ENCODE measurements at places on chromosomes 5 and 9. TPM values are rescaled to one million over a fixed set of nuclear protein-coding genes. Genes with fewer than 3 reads are reported as not detected.
A peak's percentile ranks its signal among the peaks of the same experiment; 100 is the strongest.

- DNase-seq: no peak
These were observed 10.8 kb downstream of the TRIM32 start for GRCh38 chr9:116697887-116698286.

DNA sequence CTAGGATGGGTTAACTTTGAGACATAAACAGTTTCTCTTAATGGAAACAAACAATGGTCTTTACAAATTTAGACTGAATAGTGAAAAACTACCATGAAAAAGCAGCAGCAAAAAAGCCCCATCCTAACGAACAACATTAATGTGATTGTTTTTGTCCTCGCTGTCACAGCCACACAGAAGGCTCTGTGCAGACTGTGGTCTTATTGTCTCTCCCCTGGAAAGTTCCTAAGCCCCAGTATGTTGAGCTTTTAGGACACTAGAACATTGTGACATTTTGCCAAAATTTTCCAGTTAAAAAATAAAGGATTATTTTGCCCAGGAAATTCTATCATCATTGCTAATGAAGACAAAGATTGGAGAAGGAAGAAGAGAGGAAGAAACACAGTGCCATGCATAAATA, 12.6 kb upstream of the SOWAHA start:
- DNase-seq: no peak

GRCh38 chr9:11702548-11702947, 990.6 kb upstream of the TYRP1 start:
- no peak for DNase-seq

DNA sequence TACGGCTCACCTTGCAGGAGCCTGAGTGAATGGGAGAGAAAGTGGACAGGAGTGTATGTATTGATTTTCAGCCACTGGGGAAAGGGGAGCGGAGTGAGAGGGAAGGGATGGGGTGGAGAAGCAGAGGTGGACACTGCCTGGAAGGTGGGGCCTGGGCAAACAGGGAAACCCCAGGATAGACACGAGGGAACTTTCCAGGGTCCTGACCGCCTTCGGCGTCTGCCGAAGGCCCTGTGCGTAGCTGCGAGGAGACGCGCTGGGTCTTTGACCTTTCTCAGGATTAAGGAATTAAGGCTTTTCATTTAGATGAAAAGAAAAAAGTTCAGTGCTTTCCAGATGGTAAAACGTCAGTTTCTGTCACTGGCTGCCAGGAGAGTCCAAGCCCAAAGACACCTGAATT, 134.6 kb upstream of the RAPGEF1 start:
- no peak for DNase-seq

Gene SPATA31C1
- 1.4 TPM for total RNA-seq

DNA sequence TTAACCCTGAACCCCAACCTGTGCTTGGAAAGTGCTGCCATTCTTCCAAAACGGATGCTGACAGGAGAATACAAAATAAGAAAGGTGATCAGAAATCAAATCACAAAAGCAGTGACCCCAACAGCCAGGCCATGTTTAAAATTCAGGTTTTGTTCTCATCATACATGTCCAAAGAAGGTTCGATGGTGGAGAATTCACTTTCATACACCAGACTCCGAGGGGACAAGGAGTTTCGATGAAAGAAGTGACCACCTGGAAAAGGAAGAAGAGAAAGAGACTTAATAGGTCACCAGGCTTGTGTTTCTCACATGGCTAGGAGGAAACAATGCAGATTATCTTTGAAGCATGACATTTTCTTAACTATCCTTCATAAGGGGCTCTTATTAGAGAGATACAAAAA, 12.5 kb upstream of the TBC1D9B start:
- DNase-seq: no peak

GRCh38 chr9:32385152-32385884, 875 bp downstream of the ACO1 start:
- no peak for DNase-seq

GRCh38 chr5:1410156-1411014, 34.9 kb downstream of the SLC6A3 start:
- no peak for DNase-seq

GRCh38 chr9:81543695-81544094, 145.7 kb downstream of the TLE1 start:
- DNase-seq: no peak

GRCh38 chr5:35777358-35778087, 79.2 kb upstream of the IL7R start:
- DNase-seq: peak; percentile 67

DNA sequence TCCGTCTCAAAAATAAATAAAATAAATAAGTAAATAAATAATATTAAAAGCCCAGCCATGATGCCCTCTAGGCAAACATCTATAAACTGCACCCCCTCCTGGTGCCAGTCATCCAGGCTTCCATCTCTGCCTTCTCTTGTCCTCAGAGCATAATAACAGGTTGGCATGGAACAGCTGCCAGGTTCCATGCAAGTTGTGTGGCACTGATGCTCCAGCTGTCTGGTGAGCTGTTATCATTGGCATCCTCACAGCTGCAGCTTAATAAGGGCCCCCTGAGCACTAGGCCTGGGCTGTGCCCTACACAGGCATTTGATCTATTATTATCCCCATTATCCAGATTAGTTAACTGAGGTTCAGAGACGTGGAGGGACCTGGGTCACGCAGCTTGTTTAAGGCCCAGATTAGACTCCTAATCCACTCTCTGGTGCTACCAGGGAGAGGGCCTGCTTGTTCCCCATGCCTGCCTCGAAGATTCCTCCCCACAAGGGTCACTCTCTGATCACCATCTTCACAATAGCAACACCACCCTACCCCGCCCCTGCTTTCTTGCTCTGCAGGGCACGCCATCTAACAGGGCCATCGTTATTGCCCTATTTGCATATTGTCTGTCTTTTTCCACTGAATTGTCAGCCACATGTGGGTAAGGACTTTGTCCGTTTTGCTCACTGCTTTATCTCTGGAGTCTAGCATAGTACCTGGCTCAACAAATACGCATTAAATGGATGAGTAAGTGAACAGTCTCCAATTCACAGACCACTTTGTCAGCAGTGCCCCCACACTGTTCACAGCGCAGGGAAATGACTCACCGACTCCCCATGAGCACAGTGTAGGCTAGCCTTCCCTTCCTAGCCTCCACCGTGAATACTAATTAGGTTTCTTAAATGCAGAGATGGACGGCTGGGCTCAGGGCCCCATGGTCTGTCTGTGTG, 1.5 kb upstream of the DNM1 start:
- no peak for DNase-seq

Gene SCGB3A2
- not detected for total RNA-seq

- no peak for DNase-seq
These were observed 58.1 kb downstream of the RFX3 start for GRCh38 chr9:3467593-3468219.

Gene FST
- total RNA-seq: 4.0 TPM

GRCh38 chr5:106312360-106312759, 1358.4 kb downstream of the EFNA5 start:
- DNase-seq: no peak

Gene ROPN1L
- total RNA-seq: 0.68 TPM

DNA sequence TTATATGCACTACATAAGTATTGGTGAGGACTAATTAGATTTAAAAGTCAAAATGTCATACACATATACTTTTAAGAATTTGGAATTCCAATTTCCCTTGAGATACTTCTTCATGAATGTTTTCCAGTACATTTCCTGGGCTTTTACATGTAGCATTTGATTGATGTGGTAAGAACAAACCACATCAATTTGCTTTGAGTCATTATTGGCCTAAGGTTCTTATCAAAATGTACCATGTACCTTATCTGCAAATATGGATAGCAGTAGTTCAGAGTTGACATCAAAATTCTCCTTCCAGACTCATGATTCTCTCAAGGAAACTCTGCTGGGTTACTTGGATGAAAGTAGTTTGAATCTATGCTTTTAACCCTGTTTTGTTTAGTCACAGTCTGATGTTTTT, 2.5 kb downstream of the CAST start:
- no peak for DNase-seq

Gene SLIT3
- 12.6 TPM for total RNA-seq

DNA sequence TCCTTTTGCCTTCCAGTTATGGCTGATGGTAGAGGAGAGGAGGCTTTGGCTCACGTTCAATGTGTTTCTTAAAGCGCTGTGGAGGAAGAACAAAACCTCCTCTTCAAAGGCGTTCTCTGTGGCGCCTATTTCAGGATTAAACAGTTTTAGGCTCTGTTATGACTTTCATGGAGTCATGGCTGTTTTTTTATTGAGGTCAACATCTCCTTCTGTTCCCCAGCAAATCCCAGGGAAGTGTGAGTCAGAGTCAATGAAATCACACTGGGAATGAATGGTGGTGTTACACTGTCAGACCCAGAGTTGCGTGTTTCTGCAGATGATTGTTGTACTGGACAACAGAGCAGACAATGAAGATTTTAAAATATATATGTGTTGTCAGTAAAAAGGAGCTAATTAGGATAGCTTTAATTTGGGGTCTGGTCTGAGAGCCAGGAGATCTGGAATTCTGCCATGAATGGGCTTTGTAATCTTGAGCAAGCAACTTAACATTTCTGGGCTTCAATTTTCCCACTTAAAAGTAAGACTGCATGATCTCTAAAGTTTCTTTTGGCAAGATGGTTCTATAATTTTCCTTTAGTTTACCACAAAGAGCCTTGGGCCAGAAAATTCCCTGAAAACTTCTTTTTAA, 240.7 kb downstream of the CSNK1G3 start:
- DNase-seq: no peak

DNA sequence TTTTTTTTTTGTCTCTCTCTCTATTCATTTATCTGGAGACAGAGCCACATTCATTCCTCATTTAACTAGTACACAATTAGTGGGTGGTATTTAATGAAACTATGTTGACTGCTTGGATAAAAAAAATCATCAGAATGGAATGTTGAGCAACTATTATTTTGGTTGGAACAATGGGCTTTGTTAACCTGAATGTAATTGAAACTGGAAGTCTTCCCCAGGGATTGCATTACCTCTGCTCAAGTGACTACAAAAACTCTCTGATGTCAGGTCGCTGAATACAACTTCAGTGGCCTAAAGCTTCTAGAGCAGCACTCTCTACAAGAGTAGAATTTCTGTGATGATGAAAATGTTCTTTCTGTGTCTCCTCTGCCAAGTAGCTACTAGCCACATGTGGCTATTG, 295.8 kb downstream of the DEPDC1B start:
- DNase-seq: no peak

Gene ANKRD18B
- total RNA-seq: 25.0 TPM

DNA sequence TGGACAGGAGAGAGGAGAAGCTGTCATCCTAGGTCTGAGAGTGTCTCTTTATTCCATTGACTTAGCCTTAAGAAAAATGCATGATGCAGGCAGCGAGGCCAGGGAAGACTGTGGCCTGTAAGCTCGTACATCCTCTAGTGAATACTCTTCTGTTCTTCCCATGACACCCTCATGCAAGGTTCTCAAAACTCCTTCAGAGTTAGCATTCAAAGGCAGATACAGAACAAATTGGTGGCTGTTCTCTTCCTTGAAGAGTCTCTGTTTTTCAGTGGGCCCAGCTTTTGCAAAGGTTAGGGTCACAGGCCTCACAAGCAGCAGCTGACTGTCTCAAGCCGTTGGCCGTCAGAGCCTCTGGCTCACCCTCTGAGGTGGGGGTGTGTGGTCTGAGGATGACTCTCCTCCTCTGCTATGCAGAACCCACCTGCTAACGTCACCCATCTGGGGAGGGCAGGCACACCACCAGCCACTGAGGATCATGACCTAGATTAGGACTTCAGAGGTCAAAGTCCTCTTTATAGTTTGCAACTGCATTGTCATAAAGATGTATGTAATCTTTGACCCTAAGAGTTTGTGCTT, 15.1 kb downstream of the ADCY2 start:
- no peak for DNase-seq

Gene ADGRV1
- total RNA-seq: 43.4 TPM

DNA sequence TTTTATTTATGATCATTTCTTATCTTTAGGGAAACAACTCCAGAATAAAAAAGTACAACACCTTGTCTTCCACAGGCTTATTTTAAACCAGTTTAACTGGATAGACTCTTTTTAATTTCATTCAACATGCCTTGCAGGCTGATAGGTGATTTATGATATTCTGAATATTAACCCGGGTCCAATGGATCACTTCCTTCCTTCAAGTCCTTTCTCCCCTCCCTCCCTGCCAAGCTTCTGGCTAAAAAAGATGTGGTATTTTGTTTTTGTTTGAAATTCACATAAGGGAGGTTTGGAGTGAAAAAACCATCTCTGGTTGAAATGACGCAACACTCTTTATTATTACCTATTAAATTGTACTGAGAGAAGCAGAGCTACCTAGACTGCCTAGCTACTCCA, 265.3 kb downstream of the MLLT3 start:
- no peak for DNase-seq

DNA sequence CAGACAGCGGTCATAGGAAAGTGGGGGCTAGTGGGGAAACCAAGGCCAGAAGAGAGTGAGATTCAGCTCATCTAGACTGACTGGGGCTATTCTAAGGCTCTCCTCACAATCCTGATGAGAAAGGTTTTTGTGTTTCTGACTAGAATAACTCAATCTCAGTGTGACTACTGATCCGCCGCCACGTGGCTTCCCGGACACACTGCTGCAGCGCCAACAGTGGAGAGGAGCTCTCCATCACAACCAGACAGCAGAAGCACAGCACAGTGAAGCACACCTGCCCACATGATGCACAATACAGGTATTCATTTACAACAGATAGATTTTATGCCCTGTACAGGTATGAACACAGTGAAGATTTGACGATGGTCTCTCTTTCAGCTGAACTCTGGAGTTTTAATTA, 25.4 kb downstream of the NREP start:
- no peak for DNase-seq

DNA sequence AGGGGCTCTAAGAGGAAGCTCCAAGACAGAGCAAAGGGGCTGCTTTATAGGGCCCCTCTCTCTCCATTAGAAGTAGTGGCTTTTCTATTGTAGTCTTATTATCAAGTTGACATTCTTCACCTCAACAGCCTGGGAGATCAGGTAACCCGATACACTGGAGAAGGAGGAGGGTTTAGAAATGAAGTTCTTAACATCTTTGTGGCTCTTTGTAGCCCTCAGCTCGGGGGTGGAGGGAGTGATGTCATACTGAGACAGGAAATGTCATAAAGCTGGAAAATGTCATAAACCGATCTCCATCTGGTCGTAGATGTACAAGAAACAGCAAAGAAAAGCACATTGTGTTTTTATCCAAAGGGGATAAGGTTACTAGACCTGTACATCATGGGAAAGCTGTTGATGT, 17.9 kb downstream of the PDZD2 start:
- DNase-seq: no peak

DNA sequence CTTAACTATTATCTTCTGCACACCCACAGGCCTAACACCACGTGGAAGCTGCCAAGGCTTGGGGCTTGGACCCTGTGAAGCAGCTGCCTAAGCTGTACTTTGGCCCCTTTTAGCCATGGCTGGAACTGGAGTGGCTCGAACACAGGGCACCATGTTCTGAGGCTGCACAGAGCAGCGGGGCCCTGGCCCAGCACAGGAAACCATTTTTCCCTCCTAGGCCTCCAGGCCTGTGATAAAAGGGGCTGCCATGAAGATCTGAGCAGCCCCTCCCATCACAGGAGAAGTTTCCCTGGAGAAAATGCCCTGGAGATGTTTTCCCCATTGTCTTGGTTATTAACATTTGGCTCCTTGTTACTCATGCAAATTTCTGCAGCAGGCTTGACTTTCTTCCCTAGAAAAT, 126.3 kb downstream of the MELK start:
- DNase-seq: no peak

Gene TSSK1B
- 0.16 TPM for total RNA-seq

Data from neural crest cell (in vitro differentiated cells).